ENCODE measurements at places on chromosomes 12 and 14.
A peak's percentile ranks its signal among the peaks of the same experiment; 100 is the strongest.

GRCh38 chr12:53332744-53333143 lies 3.4 kb downstream of the SP7 start:
- DNase-seq: peak; percentile 50

GRCh38 chr14:91062600-91062999 lies 2.2 kb upstream of the RPS6KA5 start:
- no peak for DNase-seq

DNA sequence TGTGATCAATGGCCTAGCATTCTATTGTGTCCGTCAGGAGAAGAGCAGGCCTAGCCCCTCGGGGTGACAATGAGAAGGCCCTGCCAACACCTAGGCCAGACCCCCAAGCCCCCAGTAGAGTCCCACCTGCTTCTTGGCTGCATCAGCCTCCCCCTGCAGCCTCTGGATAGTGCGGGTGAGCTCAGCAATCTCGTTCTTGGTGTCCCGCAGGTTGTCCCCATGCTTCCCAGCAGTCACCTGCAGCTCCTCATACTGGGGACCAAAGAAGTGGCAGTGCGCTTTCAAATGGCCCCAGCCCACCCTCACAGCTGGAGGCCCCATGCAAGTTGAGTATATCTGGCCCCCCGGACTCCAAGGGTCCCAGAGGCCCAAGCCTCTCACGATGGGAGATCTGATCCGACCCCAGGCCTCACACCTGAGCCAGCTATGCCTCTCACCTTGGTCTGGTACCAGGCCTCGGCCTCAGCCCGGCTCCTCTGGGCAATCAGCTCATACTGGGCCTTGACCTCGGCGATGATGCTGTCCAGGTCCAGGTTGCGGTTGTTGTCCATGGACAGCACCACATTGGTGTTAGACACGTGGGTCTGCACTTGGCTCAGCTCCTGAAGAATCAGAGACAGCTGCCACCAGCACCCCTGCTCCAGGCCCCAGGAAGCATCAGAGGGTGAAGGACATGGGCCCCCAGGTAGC lies 10.0 kb upstream of the KRT4 start:
- DNase-seq: no peak

DNA sequence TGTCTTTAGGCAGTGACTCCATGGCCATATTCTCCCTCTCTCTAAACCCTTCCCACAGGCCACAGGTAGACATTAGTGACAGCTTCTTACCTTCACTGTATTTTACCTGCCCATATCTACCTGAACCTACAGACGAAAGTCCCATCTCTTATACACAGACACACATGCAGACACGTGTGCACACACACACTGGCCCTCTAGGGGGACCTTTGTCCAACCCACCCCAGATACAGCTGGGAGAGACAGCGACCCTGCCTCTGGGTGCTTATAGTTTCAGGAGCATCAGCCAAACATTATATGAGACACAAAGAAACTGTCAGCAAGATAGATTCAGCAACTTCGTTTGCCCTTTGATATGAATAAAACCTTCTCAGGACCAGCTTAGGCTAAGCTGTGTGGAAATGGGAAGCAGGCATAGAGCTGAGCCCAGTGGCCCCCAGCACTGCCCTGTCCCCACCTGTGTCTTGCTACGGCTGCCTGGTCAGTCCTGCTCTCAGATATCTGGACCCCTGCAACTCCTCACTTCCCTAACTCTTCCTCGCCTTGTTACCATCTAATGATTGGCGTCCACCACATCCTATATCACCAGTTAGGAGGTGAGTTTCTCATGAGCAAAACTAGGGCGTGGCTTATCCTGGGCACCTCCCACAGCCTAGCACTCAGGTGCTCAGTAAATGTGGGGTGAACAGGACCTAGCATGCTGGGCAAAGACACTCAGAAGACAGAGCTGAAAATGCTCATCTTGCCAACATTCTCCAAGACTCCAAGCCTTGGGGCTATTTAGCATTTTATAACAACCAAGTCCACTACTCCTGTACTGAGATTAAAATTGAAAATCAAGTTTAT lies 12.0 kb upstream of the CD9 start:
- DNase-seq: no peak

DNA sequence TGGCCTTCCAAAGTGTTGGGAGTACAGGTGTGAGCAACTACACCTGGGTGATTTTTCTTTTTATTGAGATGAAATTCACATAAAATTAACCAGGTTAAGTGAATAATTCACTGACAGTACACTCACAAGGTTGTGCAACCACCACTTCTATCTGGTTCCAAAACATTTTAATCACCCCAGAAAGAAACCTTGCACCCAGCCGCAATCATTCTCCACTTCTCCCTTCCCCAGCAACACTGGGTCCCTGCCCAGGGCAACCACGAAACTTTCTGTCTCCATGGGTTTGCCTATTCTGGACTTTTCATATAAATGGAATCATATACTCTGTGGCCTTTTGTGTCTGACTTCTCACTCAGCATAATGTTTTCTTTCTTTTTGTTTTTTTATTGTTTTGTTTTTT lies 26.3 kb upstream of the MLXIP start:
- DNase-seq: no peak

DNA sequence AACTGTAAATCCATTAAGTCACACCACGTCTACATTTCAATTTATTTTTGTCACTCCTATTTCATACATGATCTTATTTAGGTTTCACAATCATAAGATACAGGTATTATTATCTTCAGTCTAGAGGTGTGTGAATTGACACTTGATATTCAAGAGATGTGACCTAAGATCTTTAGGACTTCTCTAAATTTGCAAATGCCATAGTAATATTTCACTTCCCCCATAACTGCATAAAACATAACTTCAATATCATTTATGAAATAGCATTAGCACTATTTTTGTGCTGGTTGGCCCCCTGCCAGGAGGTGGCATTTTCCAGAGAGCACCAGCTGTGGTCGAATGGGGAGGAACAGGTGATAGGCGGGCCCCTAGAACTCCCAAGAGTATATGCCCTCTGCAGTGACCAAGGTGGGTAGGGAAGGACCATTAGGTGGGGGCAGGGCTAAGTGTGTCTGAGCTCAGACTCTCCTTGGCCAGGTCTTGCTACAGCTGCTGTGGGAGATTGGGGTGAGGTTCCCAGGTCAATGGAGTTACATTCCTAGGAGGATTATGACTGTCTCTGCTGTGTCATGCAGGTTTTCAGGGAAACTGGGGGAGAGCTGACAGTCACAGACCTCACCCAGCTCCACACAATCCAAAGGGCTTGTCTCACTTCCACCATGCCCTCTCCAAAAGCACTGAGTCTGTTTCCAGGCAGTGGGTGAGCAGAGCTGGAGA lies 49.2 kb upstream of the ERGIC2 start:
- peak; percentile 15 for DNase-seq

- no peak for DNase-seq
Observed at GRCh38 chr12:94640134-94640928, 10.0 kb downstream of the TMCC3 start.

GRCh38 chr14:105939810-105940508 lies 413.6 kb downstream of the TMEM121 start:
- no peak for DNase-seq

DNA sequence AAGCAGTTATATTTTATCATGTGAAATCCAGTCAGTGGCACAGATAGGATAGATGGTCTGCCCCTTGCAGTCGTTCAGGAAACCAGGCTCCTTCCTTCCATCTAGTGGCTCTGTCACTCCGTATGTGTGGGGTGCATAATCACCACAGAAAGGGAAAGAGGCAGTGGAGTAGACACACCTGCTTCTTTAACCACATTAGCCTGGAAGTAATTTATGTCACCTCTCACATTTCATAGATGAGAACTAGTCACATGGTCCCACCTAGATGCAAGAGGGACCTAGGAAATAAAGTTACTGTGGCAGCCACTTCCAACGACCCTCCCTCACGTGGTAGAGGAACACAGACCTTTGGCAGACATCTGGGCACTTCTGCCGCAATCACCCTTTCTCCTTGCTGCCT lies 14.2 kb upstream of the RNU6-8 start:
- DNase-seq: no peak

GRCh38 chr14:50312734-50313054 lies 570 bp downstream of the DMAC2L start:
- DNase-seq: no peak

- no peak for DNase-seq
Observed at GRCh38 chr12:11776316-11776715, 126.8 kb downstream of the ETV6 start.

DNA sequence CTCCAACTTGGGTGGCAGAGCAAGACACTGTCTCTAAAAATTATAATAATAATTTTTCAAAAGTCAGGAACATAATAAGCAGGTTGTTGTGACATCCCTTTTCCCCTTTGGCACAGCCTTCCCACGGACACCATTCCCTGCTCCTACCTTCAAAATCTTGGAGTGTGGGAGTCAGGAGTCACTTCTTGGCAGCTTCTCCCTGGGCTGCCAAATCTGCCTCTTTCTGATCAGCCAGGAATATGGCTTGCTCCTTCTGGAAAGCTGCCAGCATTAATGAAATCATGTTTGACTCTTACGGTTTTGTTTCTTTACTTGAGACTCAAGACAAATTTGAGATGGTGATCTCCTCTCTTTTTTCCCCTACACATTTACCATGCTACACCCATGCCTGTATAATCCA lies 391.4 kb upstream of the SYT1 start:
- no peak for DNase-seq

GRCh38 chr14:95701846-95702221 lies 12.1 kb downstream of the TCL1A start:
- no peak for DNase-seq

- no peak for DNase-seq
Observed at GRCh38 chr12:53476769-53477209, 22.5 kb downstream of the MAP3K12 start.

DNA sequence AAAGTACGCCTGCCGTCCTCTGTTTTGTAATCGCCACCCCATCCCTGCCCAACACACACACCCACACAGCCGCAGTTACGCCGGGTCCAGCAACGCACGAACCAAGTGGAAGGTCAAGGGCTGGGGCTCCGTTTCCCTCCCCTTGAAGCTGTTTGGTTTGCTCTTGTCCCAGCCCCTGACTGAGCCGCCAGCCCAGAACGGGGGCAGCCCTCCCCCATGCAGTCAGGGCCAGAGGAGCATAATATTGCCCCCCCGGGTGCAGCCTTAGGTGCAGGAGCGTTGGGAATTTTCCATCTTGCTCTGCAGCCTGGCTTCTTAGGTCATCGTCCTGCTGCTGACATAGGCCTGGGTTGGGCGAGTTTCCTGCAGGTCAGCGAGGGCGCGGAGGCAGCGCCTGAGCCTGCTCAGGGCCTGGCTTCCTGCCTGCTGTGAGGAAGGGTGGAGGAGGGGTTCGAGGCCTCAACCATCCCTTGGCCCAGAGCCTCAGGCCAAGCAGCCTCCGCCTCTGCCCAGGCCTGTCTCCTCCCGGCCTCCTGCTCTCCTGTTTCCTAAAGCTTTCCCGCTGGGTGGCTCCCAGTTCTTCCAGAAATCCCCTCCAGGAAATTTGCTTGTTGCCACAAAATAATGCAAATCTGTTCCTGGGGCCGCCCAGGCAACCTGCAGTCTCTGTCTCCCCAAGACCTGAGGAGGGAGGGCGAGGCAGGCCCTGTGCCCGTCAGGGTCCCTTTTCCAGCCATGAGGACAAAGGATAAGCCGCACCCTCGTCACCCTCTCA lies 44.5 kb downstream of the PSMA6 start:
- peak; percentile 86 for DNase-seq

DNA sequence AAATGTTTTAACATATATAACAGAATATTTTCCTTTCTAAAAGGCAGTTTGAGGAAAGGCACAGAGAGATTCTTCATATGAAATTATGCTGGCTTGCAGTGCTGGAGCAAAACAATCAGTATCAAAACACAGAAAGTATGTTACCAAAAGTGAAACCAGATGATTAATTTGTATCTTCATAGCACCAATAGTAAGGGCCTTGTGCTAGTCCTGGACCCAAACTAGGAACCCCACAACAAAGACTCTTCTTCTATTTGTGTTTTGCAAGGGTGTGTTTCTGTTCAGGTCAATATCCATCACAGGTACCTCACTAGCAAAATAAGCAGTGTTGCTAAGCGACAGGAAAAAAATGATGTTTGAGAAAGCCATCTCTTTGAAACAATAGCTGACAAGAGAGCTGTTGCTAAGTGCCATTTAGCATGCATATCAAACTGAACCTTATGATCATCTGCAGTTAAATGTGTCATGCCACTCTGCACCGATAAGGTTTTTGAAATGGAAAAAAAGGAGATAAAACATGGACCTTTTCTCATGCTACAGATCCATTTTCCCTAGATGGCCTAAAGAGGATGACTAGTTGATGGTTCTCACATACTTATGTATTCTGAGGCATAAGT lies 196.2 kb upstream of the ALG10 start:
- DNase-seq: no peak

DNA sequence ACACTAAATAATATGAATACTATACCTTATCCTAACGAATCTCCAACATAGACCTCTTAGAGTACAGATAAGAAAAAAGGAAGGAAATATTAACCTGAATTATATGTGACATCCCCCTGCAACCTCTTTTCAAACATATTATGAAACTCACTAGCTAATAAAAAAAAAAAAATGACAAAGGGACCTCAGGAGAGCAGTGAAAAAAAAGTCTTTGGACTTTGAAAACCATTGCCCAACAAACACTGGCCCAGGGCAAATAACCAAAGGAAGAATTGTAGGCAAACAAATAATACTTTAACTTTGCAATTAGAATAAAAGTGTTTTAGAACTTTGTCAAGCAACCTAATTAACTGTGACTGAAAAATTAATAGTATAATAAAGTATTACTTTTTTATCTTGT lies 7.7 kb downstream of the SOX5 start:
- no peak for DNase-seq

DNA sequence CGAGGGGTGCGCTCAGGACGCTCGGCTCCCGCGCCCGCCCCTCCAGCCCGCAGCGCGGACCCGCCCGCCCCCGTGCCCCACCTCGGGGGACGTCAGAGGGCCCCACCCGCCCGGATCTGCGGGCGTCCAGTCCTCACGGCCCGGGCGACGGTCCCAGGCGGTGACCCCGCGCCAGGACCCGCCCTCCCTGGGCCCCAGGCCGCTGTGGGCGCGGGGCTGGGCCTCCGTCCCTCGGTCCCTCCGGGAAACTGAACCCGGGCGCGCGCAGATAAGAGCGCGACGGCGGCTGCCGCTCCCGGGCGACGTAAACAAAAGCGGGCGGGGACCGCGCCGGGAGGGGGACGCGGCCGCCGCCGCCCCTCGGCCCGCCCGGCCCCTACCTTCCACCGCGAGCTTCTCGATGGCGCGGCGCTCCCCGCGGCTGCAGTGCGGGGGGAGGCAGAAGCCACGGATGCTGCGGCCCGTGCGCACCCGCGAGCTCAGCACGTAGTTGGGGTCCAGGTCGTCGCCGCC lies 1.1 kb downstream of the CKB start:
- no peak for DNase-seq

GRCh38 chr12:121720762-121721161 lies 8.2 kb downstream of the TMEM120B start:
- DNase-seq: no peak

- no peak for DNase-seq
Observed at GRCh38 chr12:16946704-16947103, 340.7 kb upstream of the LMO3 start.
